ENCODE measurements at places on chromosomes 5 and 9. TPM values are rescaled to one million over a fixed set of nuclear protein-coding genes. Genes with fewer than 3 reads are reported as not detected.
A peak's percentile ranks its signal among the peaks of the same experiment; 100 is the strongest.

F12 gene
- 3.4 TPM for total RNA-seq

WNT8A gene
- not detected for total RNA-seq

- DNase-seq, result no peak
- peaks cover 38% of the 10 kb centered on the region for H3K27me3 ChIP-seq
- no peaks in the 10 kb centered on the region for H3K36me3 ChIP-seq
- no peak overlapping the region for H3K27ac ChIP-seq
Observed at GRCh38 chr5:54869691-54870090, 115.7 kb downstream of the ESM1 start.

DNA sequence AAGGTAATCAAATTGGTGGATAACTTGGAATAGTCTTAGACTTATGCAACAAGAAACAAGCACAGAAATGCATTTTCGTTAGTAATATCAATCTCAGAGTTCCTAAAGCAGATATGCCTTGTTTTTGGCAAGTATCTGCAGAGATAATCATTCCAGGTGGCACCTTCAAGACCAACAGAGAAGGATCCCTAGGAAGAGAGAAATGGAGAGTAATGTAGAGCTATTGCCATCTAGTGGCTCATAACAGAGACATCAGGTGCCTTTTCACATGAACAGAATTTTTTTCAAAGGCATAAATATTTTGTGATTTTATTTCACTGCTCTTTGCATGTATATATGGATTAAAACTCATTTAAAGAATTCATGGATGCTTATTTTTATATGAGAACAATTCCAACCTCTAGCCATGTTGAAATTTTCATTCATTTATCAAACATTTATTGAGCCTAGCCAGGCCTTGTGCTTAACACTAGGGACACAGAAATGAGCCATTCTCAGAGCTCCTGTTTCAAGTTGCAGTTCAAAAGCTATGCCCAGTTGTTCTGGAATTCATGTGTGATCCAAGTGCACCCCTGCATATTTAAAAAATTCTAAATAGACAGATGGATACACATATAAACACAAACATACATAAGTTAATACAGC lies 117.5 kb upstream of the OR13F1 start:
- H3K4me3 ChIP-seq, result no peak overlapping the region
- no peaks in the 10 kb centered on the region for H3K36me3 ChIP-seq
- no peaks in the 10 kb centered on the region for H3K4me1 ChIP-seq
- DNase-seq, result no peak
- no peak overlapping the region for H3K27ac ChIP-seq

GRCh38 chr5:52468976-52469375 lies 318.7 kb upstream of the ITGA1 start:
- no peak for DNase-seq
- H3K27me3 ChIP-seq, result no peaks in the 10 kb centered on the region
- no peaks in the 10 kb centered on the region for H3K36me3 ChIP-seq
- no peak overlapping the region for H3K4me3 ChIP-seq
- H3K4me1 ChIP-seq, result peaks cover 8% of the 10 kb centered on the region

DNA sequence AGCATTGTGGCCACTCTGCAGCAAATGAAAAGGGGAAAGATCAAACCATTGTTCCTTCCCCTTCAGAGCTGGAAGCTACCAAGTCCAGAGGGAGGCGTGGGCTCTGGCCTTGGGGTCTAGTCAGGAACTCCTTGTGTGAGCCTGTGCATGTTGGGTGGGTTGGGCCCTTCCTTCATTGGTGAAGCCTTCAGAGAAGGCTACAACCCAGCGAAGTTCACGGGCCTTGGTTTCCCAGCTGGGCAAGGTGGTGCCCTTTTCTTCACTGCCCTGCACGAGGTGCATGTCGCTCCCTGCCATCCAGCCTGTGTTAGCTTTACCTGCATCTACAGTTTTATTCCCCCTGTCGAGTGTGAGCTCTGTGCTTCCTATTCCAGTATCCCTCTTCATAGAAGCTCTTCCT lies 84.7 kb downstream of the ZNF618 start:
- H3K27ac ChIP-seq, result no peak overlapping the region
- H3K36me3 ChIP-seq, result no peaks in the 10 kb centered on the region
- DNase-seq, result no peak
- no peaks in the 10 kb centered on the region for H3K27me3 ChIP-seq
- H3K4me3 ChIP-seq, result no peak overlapping the region
- no peaks in the 10 kb centered on the region for H3K4me1 ChIP-seq

DNA sequence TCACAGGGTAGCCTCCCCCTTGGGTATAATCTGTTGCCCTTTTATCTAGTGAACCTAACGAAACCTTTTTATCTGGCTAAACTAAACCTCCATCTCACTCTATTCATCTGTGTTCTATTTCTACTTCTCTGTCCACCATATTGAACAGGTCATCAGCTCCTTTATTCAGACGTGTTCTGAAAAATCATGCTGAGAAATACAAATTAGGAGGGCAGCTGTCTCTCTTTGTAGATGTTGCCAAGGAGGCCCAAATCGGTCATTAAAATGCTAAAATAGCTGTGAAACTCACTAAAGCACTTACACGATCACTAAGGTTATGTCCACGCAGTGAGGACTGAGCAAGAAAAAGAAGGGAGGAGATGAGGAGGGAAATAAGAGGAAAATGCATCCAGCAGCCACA lies 115.6 kb upstream of the RETREG1 start:
- H3K36me3 ChIP-seq, result no peaks in the 10 kb centered on the region
- no peak overlapping the region for H3K27ac ChIP-seq
- H3K27me3 ChIP-seq, result peaks cover 12% of the 10 kb centered on the region
- no peak for DNase-seq

DNA sequence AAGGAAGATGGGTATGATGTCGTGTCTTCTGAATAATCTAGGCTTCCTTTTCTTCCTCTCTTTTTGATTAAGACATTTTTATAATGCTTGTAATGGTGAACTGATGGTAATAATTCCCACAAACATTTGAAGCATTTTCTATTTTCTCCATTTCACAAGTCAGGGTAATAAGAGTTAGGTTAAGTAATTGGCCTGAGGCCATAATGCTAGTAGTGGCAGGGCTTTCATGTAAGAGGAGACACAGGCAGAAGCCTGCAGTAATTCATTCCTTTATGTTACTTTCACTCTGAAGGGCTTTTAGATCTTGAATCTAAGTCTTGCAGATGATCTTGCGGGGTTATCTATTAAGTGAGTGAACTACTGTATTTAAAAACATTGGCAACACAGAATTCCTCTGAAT lies 374.9 kb downstream of the MAT2B start:
- DNase-seq, result no peak
- H3K36me3 ChIP-seq, result no peaks in the 10 kb centered on the region
- no peak overlapping the region for H3K4me3 ChIP-seq
- no peak overlapping the region for H3K27ac ChIP-seq

DNA sequence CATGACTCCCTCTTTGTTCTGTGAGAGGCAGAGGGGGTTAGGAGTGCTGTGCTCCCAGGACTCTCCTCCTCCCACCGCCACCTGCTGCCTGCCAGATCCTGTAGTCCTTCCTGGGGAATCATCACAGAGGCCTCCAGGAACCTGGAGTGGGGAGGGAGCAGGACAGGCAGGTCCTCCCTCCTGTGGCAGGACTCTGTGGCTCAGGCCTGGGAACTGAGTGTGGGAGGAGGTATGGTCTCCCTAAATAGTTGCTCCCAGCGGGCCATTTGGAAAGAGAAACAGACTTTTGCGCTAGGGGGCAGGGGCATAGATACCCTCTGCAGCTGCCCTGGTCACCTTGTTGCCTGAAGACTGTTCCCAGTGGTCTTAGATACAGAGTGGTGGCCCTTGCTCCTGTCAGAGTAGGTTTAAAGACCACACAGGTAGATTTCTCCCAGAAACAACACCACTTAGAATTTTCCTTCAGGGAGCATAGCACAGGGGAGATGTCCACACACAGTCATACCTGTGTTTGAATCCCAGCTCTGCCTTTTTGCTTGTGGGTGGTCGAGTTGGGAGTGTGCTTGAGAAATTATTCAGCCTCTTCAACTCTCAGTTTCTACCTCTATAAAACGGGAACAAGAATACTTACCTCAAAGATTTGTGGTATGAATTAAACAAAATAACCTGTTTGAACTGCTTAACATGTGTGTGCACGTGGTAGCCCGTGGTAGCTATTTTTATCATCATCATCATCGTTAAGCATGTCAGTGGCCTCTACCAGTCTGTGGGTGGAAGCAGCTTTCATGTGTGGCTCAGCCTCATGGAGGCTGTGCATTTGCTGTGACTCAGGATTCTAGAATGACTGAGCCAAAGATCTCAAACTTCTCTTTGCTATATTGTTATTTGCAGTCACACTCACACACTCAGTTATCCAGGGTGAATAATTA lies 55.8 kb downstream of the SLC22A5 start:
- H3K4me3 ChIP-seq, result peak overlapping the region; percentile 56

DNA sequence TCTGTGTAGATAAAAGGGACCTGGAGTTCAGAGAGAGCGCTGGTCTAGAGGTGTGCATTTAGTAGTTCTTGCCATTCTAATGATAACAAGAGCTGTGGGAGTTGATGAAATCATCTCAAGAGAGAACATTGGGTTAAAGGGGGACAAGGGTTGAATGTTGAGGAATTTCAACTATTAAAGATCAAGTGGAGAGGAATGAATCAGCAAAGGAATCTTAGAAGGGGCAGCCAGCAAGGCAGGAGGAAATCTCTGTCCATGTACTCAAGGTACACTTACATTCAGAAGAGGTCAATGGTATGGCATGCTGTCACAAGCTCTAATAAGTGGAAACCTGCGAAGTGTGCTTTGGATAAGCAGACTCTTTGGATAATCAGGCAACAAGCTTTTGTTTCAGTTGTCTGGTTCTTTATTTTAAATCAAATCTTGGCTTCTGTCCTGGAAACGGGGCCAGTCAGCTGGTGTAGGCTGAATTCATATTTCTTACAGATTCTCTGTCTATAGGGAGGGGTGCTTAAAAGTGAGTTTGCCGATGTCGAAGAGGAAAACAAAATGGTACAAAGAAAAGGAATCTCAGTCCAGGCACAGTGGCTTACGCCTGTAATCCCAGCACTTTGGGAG lies 320.5 kb upstream of the CD180 start:
- no peak overlapping the region for H3K27ac ChIP-seq
- DNase-seq, result no peak
- H3K27me3 ChIP-seq, result no peaks in the 10 kb centered on the region
- H3K36me3 ChIP-seq, result no peaks in the 10 kb centered on the region
- no peak overlapping the region for H3K4me3 ChIP-seq

DNA sequence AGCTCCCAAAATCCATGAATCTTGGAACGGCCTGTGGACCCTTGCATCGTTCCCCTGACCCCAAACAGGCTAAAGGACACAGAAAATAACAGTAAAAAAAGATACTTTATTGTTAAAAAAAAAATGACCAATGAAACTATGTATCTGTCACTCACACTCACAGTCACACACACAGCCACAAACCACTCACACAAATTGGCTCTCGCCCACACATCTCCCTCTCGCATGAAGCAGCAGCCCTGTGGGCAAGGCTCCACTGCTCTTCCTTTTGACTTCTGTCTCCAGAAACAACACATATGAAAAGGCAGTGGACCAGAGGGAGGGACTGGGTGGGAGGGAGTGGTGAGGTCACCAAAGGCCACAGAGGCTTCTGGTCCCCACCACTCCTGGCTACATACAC lies 56.6 kb downstream of the SLC36A1 start:
- no peak overlapping the region for H3K4me3 ChIP-seq
- H3K36me3 ChIP-seq, result no peaks in the 10 kb centered on the region
- H3K27ac ChIP-seq, result no peak overlapping the region
- H3K27me3 ChIP-seq, result no peaks in the 10 kb centered on the region
- peaks cover 4% of the 10 kb centered on the region for H3K4me1 ChIP-seq

DNA sequence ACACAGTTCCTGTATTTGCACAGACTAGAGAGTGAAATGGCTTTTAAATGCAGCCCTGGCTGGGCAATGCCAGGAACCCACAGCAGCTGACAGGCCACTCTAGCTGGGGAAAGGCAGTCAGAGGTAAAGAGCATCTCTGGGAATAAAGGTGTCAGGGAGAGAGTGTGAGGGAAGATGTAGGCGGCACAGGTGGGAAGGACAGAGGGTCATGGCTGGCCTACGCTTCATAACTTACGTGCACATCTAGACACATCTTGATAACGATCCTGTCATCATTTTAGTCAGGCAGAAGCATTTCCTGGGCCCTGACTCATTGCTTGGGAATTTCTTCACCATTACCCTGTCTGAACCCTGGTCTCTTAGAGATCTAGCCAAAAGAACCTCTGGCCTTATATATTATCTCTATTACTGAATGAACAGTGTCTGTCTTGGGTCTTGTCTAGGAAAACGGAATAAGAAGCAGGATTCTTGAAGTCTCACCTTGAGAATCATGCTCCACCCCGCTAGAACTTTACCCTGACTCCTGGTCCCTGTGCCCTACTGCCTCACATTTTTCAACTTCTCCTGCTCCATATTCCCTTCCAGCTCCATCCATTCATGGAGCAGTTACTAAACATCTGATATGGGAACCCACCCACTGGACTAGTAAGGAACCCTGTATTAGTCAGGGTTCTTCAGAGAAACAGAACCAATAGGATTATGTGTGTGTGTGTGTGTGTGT lies 106.4 kb upstream of the ELL2 start:
- no peaks in the 10 kb centered on the region for H3K27me3 ChIP-seq
- H3K4me1 ChIP-seq, result peaks cover 52% of the 10 kb centered on the region
- peak; percentile 36 for DNase-seq

GRCh38 chr5:141910271-141910673 lies 13.4 kb upstream of the DELE1 start:
- H3K4me3 ChIP-seq, result no peak overlapping the region
- H3K27ac ChIP-seq, result no peak overlapping the region
- H3K27me3 ChIP-seq, result peaks cover 23% of the 10 kb centered on the region
- H3K4me1 ChIP-seq, result peaks cover 12% of the 10 kb centered on the region

- no peaks in the 10 kb centered on the region for H3K27me3 ChIP-seq
- H3K4me1 ChIP-seq, result no peaks in the 10 kb centered on the region
Observed at GRCh38 chr9:13688990-13689600, 409.6 kb upstream of the MPDZ start.

GRCh38 chr9:6680797-6681146 lies 35.2 kb upstream of the GLDC start:
- DNase-seq, result peak; percentile 82
- no peaks in the 10 kb centered on the region for H3K27me3 ChIP-seq
- H3K4me1 ChIP-seq, result peaks cover 18% of the 10 kb centered on the region
- H3K27ac ChIP-seq, result peak overlapping the region; percentile 99

GRCh38 chr9:7636838-7637467 lies 162.6 kb downstream of the DMAC1 start:
- H3K27me3 ChIP-seq, result no peaks in the 10 kb centered on the region
- H3K4me1 ChIP-seq, result peaks cover 2% of the 10 kb centered on the region
- no peak for DNase-seq
- no peaks in the 10 kb centered on the region for H3K36me3 ChIP-seq
- no peak overlapping the region for H3K27ac ChIP-seq

- no peak overlapping the region for H3K27ac ChIP-seq
- no peaks in the 10 kb centered on the region for H3K27me3 ChIP-seq
- peaks cover 2% of the 10 kb centered on the region for H3K36me3 ChIP-seq
Observed at GRCh38 chr5:140391732-140392131, 9.9 kb upstream of the ANKHD1 start.

DNA sequence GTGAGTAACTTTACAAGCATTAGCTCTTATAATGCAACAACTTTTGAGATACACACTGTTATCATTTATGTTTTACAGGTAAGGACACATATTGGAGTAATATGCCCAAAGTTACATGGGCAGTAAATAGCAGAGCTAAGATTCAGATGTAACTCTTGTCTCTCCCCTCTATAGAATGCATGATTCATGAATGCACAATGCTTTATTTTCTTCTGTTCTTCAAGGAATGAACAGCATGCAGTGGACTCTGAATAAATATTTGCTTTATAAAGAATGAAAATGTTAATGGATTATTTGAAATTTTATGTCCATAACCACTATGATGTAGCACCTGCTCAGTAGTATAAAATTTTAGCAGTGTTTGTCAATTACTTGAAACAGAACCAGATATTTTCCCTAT lies 629.5 kb downstream of the KCTD16 start:
- H3K4me1 ChIP-seq, result no peaks in the 10 kb centered on the region
- H3K27me3 ChIP-seq, result no peaks in the 10 kb centered on the region
- H3K4me3 ChIP-seq, result no peak overlapping the region
- DNase-seq, result no peak
- no peak overlapping the region for H3K27ac ChIP-seq
- no peaks in the 10 kb centered on the region for H3K36me3 ChIP-seq

Measured in activated CD4-positive, alpha-beta T cell treated with anti-CD3 and anti-CD28 coated beads for 36 hours (primary cell).